ENCODE measurements at places on chromosomes 12 and 14. TPM values are rescaled to one million over a fixed set of nuclear protein-coding genes. Genes with fewer than 3 reads are reported as not detected.

TC2N gene
- 15.9 TPM for polyA plus RNA-seq

INHBC gene
- 0.26 TPM for polyA plus RNA-seq

GPX2 gene
- polyA plus RNA-seq, result 2.4 TPM

CCDC175 gene
- 1.2 TPM for polyA plus RNA-seq

RNASE1 gene
- 159 TPM for polyA plus RNA-seq

CYP27B1 gene
- 0.72 TPM for polyA plus RNA-seq

TOMM20L gene
- 1.8 TPM for polyA plus RNA-seq

RPGRIP1 gene
- 0.56 TPM for polyA plus RNA-seq

DDHD1 gene
- polyA plus RNA-seq, result 10.5 TPM

RFLNA gene
- polyA plus RNA-seq, result 6.7 TPM

TMEM229B gene
- 3.3 TPM for polyA plus RNA-seq

ASCL4 gene
- not detected for polyA plus RNA-seq

CPNE6 gene
- polyA plus RNA-seq, result not detected

MORN3 gene
- polyA plus RNA-seq, result 1.8 TPM

CIDEB gene
- 24.5 TPM for polyA plus RNA-seq

Measured in left renal pelvis (tissue), 4 donors.